ENCODE measurements at places on chromosomes 7 and 10. TPM values are rescaled to one million over a fixed set of nuclear protein-coding genes. Genes with fewer than 3 reads are reported as not detected.

- peak; percentile 95 for DNase-seq
Measured at GRCh38 chr7:88254721-88255424, 35.0 kb upstream of the SRI start.

DNA sequence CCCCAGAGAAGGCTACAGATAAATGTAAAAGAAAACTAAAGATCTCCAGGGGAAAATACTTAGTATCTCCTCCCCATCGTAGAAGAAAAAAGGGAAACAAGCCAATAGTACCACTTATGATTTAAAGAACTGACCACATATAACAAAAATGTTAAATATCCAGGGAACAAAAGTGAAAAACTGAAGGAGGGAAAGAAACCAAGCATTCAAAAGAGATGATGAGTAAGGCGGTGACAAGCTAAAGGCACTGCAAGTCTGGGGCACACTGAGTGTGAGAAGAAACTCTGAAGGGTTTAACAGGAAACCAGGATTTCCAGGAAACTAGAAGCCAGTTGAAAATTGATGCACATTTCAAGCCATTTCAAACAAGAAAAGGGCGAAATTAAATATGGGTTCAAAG, 226.3 kb downstream of the AHR start:
- no peak for DNase-seq

GRCh38 chr7:42946627-42946950, 14.4 kb downstream of the MRPL32 start:
- DNase-seq, result no peak

GRCh38 chr10:128869101-128869749, 597.8 kb upstream of the MGMT start:
- no peak for DNase-seq

Gene CDH23
- total RNA-seq, result not detected

DNA sequence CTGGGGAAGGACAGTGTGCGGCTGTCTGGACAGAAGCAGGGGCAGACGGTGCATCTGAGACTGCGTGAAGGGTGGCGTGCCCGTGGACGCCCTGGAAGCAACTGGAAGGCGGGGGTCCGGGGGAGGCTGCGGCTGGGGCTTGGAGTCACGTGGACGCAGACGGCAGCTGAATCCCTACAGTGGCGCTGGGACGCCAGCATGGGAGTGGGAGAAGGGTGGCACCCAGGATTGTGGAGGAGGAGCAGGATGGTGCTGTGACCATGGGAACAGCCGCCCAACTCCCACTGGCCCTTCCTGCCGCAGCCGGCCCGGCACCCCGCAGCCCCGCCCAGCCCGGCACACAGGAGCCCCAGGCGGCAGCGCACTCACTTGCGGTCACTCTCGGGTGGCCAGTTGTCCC, 9.7 kb downstream of the INTS1 start:
- DNase-seq, result no peak

Gene OPN1SW
- not detected for total RNA-seq

Gene DKK1
- total RNA-seq, result 228 TPM

GRCh38 chr7:8442051-8442813, 8.8 kb downstream of the NXPH1 start:
- DNase-seq, result no peak

DNA sequence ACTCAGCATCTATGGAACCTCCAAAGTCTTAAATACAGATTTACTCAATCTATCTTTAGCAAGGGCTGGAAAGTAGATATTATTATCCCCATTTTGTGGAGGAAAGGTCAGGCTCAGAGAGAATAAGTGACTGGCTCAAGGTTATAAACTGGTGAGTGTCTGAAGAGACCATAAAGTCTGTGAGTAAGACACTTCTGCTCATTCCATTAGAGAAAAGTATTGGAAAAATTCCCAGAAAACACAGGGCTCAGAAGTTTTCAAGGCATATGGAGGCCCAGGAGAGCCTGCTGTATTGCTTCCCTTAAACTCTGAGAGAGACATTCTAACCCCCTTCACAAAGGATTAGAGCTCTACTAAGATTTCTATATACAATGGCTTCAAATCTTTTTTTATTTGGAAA, 134.8 kb downstream of the PCDH15 start:
- no peak for DNase-seq

DNA sequence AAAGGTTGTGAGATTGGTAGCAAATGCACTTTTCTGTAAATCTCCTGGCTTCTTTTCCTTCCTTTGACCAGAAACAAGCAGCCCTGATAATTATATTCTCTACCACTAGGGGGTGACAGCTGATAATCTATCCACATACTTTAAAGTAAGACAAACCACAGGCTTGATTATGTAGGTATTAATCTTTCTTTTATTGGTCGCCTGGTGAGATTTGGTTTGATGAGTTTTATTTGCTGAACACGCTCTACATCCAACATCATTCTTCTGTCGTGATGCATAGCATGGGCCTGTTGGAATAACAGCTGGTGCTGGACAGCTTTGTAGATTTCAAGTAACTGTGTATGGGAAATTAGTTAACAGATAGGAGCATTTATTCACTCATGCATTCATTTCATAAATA, 63.5 kb downstream of the ZNF365 start:
- peak; percentile 51 for DNase-seq

DNA sequence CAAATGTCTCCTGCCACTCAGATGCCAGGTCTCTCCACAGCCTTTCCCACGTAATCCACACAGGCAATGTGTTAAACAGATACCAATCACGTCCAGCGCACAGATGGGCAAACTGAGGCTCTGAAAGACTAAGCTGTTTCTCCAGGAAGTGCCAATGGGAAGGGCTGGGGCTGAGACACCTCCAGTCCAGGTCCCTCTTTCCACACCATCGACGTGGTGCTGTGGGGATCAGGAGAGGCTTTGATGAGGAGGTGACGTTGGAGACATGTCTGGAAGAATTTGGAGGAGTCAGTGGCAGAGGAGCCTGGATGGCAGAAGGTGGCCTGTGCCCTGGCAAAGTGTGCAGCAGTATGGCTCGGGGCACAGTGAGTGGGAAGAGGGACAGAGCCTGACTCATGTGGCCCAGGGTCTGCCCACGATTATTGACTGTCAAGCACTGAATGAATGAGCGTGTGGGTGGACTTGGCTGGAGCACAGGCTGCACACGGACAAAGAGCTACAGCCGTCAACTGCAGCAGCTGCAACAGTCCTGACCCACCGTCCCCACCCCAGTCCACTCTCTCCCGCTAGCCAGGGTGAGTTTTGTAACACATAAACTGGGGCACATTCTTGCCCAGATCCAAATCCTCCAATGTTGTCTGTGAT, 40.8 kb upstream of the HSPA12A start:
- DNase-seq, result no peak

DNA sequence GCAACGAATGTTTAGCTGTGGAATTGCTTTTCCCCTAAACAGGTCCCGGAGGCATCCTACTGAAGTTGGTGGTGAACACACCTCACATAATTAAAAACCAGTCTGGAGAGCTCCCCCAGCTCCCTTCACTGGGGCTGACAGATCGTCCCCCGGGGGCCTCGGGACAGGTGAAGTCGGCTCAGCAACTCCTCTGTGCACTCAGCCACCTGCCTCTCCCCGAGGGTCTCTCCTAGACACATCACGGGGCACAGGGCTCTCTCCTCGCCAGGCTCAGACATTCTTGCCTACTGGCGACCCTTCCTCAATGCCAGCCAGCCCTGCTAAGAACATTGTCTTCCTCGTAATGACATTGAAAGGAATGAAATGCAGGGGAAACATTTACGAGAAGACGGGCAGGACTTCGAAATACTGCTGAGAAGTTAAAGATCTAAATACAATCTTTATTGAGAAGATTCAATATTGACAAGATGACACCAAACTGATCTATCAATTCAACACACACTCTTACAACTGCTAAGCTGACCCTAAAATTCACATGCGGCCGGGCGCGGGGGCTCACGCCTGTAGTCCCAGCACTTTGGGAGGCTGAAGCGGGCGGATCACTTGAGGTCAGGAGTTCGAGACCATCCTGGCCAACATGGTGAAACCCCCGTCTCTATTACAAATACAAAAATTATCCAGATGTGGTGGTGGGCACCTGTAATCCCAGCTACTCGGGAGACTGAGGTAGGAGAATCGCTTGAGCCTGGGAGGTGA, 88.1 kb upstream of the DNAAF5 start:
- DNase-seq, result no peak

Gene NEBL
- total RNA-seq, result 0.32 TPM

- peak; percentile 80 for DNase-seq
Measured at GRCh38 chr10:114420811-114421485, 16.6 kb upstream of the AFAP1L2 start.

Gene FEZF1
- total RNA-seq, result not detected

GRCh38 chr7:73828107-73828803, 2.5 kb upstream of the CLDN4 start:
- peak; percentile 60 for DNase-seq

DNA sequence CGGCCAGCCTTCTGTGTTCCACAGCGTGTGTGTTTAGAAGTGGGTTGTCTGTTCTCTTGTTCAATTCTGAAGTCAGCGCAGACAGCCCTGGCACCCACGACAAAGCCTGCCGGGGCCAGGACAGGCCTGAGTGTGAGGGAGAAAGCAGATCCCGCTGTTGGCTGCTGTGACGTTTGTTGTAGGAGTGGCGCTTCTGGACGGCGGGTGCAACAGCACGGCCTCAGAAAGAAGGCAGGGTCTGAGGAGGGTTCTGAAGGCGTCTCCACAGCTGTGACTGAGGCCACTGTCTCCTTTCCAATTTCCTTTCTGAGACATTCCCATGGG, 76.2 kb downstream of the VIPR2 start:
- DNase-seq, result no peak

Gene FOXI2
- not detected for total RNA-seq

DNA sequence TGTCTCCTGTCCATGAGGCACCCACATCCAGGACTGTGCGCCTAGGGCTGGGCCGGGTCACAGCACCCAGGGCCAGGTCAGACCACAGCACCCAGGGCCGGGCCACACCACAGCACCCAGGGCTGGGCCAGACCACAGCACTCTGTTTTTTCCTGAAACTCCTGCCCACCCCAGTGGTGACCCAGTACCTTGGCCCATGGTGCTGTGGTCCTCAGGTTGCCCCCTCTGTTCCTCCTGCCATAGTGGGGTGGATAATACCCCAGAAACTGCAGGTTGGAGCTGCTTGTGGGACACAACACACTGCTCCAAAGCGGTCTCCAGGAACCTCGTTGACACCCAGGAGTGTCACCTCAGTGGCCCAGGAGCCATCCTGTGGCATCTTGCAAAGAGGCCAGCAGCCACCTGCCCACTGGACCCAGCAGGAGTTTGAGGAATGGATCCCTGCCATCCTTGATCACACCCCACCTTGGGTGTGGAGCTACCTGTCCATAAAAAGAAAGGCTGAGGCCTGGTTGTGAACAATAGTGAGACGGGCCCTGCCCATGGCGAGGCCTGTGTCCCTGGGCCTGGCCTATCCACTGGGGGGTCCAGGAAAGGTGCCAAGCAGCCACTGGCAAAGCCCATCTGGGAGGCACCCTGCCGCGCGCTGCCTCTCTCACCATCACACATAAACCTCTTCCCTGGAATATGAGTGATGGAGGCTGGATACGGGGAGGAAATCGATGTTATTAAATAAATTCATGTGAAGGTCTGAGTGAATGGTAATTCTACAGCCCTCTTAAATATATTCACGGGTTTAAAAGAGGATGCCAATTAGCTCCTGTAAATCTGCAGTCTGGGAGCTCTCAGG, 89.0 kb downstream of the NKX6-2 start:
- no peak for DNase-seq

Gene HECW1
- total RNA-seq, result not detected

DNA sequence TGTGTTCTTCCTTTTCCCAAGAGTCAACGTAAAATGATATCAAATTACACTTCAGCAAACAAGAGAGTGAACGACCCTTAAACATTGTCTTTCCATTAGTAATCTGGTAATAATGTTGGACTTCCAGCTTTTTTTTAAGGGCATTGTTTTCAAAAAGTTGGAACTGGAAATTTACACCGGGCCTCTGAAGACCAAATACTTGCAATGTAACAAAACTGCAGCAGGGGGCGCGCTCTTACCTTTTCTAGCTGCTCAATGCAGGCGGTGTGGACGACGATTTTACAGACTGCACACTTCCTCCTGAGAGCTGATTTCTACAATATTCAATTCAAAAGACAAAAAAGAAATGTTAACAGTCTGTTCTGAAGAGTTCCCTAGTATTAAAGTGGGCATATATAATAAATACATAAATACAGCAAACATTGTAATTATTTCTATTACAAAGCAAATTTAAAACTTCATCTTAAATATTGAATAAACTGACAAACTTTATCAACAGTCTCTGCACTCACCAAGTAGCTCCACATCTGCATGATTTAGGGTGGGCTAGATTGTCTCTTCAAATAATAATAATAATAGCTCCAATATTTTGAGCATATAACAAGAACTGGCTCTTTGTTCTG, 190.4 kb downstream of the DGKI start:
- no peak for DNase-seq

Gene FAM25G
- not detected for total RNA-seq

- peak; percentile 56 for DNase-seq
Measured at GRCh38 chr7:20327055-20327454, 3.6 kb upstream of the ITGB8 start.

Gene LBX1
- total RNA-seq, result not detected

Gene PDE6C
- total RNA-seq, result not detected

Gene HGF
- not detected for total RNA-seq

DNA sequence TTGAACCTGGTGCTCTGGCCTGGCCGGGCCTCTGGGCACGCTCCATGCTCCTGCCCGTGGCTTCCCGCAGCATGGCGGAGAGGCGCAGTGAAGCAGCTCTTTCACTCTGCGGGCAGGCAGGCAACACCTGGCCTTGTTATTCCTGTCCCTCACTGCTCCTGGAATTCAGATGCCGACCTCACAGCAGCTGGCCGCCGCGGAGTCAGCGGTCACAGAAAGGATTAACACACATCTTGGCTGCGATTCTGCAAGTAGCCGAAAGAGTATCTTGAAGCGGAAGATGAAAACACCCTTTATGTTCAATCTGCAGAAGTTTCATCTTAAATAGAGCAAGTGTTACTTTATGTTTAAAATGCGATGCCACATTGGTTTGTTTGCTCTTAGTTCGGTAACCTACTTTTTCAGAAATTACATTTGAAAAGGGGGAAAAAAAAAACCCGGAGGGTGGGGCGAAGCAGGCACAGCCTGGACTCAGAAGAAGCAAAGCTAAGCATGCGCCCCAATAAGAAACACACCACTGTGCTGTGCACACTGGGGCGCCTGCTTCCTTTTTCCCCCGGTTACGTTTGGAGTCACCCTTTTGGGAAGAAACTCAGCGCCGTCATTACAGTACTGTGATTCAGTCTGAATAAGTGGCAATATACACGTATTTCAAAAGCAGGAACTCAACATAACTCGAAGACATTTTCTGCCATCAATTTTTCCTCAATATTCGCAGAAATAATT, 42.3 kb downstream of the BRI3 start:
- no peak for DNase-seq

DNA sequence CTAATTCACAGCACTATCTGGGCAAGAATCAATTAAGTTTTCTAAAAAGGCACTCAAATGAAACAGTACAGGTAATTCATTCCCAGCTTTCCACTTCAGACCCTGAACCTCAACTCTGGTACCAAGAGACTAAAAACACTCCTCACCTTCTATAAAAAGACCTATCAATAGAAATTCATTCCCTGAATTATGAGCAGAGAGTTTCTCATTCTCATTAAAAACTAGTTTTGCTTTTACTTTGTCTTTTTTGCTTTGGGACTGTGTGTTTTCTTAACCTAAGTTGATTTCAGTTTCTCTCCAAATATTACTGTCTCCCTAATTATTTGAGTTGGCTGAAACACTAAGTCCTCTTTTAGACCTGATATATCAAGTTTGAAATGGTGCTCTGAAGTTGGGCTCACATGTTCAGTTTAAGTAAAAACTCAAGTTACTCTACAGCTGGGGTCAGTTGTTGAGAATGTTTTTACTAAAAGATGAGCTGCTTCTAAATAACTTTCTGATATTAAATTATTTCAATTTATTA, 189.5 kb downstream of the JAZF1 start:
- no peak for DNase-seq

Gene STRIP2
- 16.9 TPM for total RNA-seq
